ENCODE measurements at places on chromosomes 16 and 17.

GRCh38 chr16:2079991-2080390 is 32.2 kb downstream of the TSC2 start:
- no peak for DNase-seq

- DNase-seq, result no peak
Observed at GRCh38 chr17:76917829-76918228, 49.6 kb downstream of the MGAT5B start.

- DNase-seq, result peak; percentile 88
Observed at GRCh38 chr16:15539197-15539596, 103.8 kb downstream of the MARF1 start.

DNA sequence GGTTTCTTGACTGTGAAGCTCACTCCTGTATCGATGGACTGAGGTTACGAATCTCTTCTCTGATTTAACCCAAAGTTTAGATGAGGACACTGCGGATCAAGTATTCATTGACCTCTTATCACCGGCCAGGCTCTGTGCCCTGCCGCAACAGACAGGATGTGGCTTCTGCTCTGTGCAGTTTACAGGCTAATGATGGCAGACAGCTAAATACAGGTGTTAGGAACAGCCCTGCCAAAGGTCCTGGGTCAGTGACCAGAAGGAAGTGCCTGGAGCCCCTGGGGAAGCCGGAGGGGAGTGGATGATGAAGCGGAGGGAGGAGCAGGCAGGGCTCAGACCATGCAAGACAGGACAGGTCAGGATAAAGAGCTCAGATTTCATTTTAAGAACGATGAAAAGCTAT is 44.4 kb downstream of the HAPSTR1 start:
- DNase-seq, result no peak

DNA sequence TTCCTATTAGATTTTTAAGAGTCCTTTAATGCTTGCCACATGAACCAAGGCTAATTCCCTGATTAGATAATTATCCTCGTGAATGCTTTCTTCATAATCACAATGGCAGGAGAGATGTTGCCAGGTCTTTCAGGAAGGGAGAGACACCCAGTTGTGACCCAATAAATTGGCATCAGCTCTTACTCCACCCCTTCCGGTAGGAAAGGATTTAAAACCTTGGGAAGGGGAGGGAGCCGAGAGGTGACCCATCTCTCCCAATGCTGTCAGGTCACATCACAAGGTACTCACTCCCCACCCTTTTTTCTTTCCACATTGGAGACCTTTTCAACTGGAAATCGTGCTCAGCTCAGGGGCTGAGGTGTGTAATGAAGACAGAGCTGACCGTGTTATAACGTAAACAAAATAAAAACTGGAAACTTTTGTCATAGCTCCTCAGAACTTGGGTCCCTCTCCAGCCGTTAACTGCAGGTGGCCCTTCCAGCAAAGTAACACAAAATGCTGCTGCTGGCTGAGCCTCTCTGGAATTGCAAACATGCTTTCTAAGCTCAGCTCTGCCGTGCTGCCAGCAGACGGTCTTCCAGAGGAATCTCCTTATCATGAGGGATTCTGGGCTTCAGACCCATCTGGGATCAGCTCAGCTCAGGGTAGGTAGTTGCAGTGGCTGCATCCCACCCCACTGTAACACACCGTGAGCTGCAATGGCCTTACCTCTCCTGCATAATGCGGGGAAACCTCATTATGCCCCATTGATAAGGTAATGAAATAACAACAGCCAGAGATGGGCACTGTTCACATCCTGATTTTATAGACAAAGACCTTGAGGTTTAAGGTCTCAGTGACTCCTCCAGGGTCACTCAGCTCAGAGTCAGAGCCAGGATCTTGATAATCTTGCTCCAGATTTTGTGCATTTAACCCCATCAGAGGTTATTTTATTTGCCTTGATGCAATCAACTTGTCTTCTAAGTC is 15.6 kb downstream of the TMEM100 start:
- no peak for DNase-seq

DNA sequence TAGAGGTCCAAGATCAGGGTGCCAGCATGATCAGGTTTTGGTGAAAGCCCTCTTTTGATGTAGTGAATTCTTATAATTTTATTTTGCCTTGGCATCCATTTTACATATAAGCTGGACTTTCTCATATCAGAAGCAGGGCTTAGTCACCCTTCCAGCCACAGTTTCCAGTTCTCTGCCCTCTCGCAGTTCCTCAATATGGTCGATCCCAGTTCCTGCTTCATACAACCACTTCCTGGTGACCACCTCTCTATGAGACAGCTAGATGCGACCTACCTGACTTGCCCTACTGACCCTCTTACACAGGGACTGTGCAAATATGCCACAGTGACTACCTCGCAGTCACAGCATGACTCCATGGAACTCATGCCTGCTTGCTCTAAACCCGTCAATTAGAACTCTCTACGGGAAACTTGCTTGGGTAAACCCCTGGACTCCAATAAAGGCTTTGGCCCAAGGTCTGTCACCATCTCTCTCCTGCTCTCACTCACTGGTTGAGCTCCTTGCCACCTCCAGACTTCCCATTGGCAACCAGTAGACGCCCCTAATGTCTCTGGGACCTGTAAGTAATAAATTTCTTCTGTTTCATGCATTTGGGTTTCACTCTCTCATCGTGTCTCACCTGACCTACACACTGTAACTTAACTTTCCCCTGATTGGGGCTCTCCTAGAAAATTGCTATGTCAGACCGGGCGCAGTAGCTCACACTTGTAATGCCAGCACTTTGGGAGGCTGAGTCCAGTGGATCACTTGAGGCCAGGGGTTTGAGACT is 21.4 kb downstream of the CD300LG start:
- DNase-seq, result no peak

- DNase-seq, result no peak
Observed at GRCh38 chr16:55734665-55735064, 78.9 kb downstream of the SLC6A2 start.

DNA sequence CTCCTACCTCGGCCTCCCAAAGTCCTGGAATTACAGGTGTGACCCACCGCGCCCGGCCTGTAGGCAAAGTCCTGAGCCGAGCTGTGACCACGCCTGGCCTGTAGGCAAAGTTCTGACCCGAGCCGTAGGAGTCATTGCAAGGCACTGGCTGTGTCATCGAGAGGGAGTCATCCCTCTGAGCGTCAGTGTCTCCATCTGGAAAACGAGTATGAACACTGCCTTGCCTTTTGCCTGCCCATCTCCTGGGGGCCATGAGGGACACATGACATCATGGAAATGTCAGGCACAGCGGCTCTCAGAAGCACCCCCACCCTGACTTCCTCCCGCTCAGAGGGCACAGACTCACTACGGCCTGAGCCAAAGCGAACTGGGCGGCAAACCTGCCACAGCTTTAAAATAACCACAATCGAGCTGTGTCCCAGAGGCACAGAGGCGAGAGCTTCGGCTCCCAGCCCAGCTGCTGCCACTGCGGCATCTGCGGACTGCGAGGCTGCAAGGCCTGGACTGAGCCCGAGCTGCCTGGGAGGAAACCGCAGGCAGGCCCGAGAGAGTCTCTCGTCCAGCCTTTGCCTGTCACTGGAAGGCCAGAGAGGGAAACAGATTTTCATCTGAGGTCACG is 50.8 kb downstream of the RPH3AL start:
- no peak for DNase-seq

DNA sequence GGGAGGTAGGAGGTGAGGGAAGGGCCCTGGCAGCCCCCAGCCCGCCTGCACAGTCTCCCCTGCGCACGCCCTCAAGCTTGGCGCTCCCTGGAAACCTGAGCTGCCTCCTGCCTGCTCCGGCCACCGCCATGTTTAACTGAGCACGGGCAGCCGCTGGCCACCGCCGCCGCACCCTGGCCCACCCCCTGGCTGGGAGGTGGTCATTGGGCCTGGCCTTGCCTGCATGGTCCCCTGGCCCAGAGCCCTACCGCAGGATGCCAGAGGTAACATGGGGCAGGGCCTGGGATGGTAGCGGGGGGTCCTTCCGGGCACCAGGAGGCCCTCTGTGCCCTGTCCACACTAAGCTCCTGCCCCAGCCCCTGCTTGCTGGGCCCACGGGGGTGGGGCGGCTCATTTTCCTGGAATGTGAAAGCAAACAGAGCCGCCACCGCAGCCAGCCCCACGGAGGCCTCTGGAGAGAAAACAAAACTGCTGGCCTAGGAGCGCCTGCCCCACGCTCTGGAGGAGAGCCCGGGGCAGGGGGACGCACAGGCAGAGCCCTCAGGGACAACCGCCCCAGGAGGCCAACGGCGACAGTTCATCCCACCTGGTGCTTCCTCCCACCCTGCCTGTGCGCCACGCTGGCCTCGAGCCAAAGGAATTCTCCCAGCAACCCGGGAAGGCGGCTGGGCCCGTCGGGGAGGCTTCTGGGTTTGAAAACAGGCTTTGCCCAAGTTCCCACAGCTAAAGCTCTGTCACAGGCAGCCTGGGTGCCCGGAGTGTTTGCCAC is 8.9 kb downstream of the NHERF2 start:
- peak; percentile 50 for DNase-seq

GRCh38 chr17:49715216-49715615 is 7.5 kb upstream of the SLC35B1 start:
- DNase-seq, result no peak

- no peak for DNase-seq
Observed at GRCh38 chr17:48453447-48453846, 23.4 kb upstream of the SKAP1 start.

DNA sequence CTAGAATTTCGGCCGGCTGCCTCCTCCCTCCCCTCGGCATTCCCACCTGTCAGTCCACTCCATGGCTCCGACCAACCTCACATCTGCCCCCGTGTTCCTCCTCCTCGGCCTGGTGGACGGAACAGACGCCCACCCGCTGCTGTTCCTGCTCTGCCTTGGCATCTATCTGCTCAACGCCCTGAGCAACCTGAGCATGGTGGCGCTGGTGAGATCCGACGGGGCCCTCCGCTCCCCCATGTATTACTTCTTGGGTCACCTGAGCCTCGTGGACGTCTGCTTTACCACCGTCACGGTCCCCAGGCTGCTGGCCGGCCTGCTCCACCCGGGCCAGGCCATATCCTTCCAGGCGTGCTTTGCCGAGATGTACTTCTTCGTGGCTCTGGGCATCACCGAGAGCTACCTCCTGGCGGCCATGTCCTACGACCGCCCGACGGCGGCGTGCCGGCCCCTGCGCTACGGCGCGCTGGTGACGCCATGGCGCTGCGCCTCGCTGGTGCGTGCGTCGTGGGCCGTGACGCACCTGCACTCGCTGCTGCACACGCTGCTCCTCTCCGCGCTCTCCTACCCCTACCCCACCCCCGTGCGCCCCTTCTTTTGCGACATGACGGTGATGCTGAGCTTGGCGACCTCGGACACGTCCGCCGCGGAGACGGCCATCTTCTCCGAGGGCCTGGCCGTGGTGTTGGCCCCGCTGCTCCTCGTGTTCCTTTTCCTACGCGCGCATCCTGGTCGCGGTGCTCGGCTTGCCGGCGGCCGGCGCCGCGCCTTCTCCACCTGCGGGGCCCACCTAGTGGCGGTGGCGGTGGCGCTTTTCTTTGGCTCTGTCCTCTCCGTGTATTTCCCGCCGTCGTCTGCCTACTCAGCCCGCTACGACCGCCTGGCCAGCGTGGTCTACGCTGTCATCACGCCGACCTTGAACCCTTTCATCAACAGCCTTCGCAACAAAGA is at the start of gene OR3A2:
TSS of gene OR3A2 (minus strand) at position 440 of the 948 bp plus-strand sequence.
- no peak for DNase-seq

- DNase-seq, result no peak
Observed at GRCh38 chr17:60277258-60277657, 114.7 kb downstream of the USP32 start.

- DNase-seq, result no peak
Observed at GRCh38 chr17:41547378-41547841, 19.3 kb upstream of the KRT19 start.

DNA sequence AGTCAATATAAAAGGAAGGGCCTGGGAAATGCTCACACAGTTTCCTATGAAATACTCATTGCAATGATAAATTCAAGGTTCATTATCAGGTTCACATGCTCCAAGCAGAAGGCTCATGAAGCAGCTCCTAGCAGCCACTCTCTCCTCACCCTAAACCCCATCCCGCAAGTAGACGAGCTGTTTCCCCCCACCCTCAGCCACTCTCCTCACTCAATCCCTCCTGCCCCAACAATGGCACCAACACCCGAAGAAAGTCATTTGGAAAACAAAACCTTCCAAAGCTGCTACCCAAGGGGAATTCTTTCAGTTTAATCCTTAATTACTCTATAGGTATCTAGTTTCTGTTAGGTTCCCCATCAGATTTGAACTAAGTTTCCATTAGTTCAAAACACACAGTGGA is 69.7 kb downstream of the CREBBP start:
- DNase-seq, result no peak
